Neural crest cell (in vitro differentiated cells): ENCODE measurements at places on chromosomes 7 and 10. TPM values are rescaled to one million over a fixed set of nuclear protein-coding genes. Genes with fewer than 3 reads are reported as not detected.

GRCh38 chr10:4984223-4984622 lies 19.4 kb downstream of the AKR1C2 start:
- peaks cover 6% of the 10 kb centered on the region for H3K36me3 ChIP-seq
- peak overlapping the region; percentile 19 for H3K27ac ChIP-seq
- no peaks in the 10 kb centered on the region for H3K27me3 ChIP-seq
- no peak overlapping the region for H3K4me3 ChIP-seq
- H3K4me1 ChIP-seq, result peaks cover 8% of the 10 kb centered on the region
- no peak for DNase-seq

GRCh38 chr7:3527496-3528124 lies 226.6 kb downstream of the SDK1 start:
- no peak overlapping the region for H3K27ac ChIP-seq
- no peaks in the 10 kb centered on the region for H3K27me3 ChIP-seq
- H3K4me3 ChIP-seq, result no peak overlapping the region
- H3K36me3 ChIP-seq, result no peaks in the 10 kb centered on the region
- no peaks in the 10 kb centered on the region for H3K4me1 ChIP-seq
- no peak for DNase-seq

DNA sequence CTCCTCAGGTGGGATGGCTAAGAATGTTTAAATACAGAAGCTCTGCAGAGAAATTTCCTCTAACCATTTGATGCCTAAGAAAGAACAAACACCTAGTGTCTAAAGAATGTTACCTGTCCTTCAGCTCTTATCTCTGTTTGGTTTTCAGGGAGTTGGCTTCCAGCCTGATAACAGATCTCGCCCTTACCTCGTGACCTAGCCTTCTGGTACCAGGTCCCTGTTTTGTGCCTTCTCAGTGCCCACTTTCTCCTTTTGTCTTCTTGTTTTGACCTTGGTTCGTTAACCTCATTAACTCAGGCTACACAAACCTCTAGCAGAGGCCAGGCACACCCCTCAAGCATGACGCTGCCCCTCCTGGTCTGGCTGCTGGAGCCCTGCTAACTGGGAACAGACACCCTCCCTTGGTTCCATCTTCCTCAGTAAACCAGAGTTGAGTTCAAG lies 16.1 kb upstream of the RAB11FIP2 start:
- no peaks in the 10 kb centered on the region for H3K4me1 ChIP-seq

GRCh38 chr7:2862831-2863361 lies 18.8 kb upstream of the GNA12 start:
- no peaks in the 10 kb centered on the region for H3K27me3 ChIP-seq
- H3K27ac ChIP-seq, result no peak overlapping the region

DNA sequence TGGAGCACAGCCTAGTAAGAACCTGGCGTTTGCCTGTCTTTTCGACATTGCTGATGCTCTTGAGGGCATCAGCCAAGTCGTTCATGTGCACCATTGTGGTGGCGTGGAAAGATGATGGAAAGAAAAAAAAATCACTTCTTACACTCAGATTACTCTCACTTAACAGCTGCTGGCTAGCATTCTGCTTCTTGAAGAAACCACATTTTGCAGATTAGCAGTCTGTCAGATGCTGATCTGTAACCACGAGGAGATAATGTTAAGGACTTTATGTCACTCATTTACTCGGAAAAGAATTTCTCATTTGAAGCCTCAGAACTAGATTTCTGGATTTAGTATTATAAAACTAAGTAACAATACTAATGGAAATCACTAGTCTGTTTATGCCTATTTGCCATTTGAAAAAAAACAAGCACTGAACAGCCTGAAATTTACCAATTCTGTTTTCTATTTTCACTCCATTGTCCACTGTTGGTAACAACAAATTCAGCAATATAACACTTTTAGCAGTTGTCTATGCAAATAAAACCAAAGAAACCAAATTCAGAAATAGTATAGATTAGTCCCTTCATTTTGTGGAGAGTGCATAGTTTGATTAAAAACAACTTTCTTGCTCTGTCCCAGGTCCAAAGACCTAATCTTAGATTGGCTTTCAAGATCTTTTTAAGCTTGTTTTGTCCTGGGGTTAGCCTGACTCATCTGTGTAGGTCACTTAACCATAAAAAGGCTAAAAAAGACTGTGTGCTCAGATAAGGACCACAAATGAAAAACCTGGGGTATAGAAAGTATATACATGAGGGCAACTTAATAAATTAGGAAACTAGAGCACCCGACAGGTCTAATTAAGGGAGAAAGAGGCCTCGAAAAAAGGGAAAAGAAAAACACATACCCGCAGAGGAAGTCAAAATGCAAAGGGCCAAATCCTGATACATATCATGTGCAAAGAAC lies 67.5 kb downstream of the NT5C2 start:
- H3K27ac ChIP-seq, result no peak overlapping the region
- no peaks in the 10 kb centered on the region for H3K27me3 ChIP-seq
- no peak for DNase-seq
- peaks cover 11% of the 10 kb centered on the region for H3K36me3 ChIP-seq

DNA sequence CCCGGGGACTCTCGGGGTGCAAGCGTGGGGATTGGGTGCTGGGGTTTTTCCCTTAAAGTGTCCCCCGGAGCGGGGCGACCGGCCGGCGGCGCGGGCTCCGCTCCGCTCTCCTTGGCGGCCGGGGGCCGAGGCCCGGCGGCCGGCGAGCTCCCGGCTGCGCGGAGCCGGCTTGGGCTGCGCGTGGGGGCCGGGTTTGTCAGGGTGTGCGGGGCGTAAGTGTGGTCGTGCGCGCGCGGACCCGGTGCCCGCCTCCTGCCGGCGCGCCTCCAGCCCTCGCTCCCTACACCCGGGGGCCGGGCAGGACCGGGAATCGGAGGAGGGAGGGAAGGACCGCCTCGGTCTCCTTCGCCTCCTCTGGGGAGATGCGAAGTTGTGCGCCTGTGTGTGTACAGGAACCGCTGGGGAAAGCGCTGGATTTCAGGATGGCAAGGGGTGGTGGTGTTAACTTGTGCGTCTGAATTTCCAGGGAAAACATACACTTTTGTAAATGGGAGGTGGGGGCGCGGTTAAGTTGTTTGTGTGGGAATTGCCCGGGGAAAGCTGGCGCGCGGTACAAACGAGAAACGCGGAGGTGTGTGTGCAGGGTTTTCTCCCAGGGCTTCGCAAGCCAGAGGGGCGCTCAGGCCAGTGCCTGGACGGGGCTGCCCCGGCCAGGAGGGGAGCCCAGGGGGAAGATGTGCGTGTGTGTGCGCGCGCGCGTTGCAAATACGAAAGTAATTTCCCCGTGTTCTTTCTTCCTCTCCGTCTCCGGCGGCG lies 737 bp downstream of the ZMIZ1 start:
- H3K4me3 ChIP-seq, result peak overlapping the region; percentile 98
- H3K4me1 ChIP-seq, result peaks cover 60% of the 10 kb centered on the region
- H3K27ac ChIP-seq, result peak overlapping the region; percentile 93
- DNase-seq, result peak; percentile 22

DNA sequence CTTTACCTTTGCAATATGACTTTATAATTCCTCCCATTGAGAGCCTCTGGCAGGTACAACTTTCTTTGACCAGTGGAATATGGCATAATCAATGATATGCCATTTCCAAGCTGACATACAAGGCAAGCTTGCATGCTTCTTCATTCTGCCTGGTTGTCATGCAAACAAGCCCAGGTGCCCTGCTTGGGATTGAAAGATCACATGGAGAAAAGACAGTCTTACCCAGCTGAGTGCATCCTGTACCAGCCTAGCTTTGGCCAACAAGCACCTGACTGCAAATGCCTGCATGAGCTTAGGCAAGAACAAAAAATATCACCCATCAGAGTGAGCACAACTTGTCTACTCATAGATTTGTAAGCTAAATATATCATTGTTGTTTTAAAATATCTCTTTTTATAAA lies 82.9 kb upstream of the KCND2 start:
- no peaks in the 10 kb centered on the region for H3K4me1 ChIP-seq
- H3K27me3 ChIP-seq, result no peaks in the 10 kb centered on the region
- H3K27ac ChIP-seq, result no peak overlapping the region
- H3K36me3 ChIP-seq, result no peaks in the 10 kb centered on the region
- H3K4me3 ChIP-seq, result no peak overlapping the region

Gene LEP
- not detected in 2 replicates for total RNA-seq
